NCI-H1694 (cell line): ENCODE measurements at places on chromosomes 11 and 22.

GRCh38 chr22:42865536-42865935 is 8.5 kb upstream of the ARFGAP3 start:
- no peak for DNase-seq

GRCh38 chr11:2235588-2236326 is 34.6 kb downstream of the ASCL2 start:
- DNase-seq, result no peak

- no peak for DNase-seq
Measured at GRCh38 chr11:120079750-120080610, 57.9 kb downstream of the TRIM29 start.

GRCh38 chr22:27258616-27259172 is 542.9 kb downstream of the MN1 start:
- no peak for DNase-seq

DNA sequence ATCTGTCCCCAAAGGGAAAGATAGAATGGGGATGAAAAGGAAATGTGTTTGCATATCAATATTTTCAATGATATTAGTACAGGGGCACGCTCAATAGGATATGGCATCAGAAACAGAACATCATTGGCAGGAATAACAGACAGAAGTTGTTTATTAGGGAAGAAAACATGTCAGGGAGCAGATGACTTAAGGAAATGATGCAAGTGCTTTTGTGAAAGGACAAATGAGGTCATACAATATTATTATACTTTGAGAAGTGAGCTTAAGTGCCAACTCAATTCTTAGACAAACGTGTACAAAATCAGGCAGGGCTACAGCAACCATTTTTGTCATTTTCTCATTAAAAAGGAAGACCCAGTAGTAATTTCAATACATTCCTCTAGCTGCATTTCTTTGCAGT is 388.4 kb downstream of the SOX6 start:
- DNase-seq, result no peak

DNA sequence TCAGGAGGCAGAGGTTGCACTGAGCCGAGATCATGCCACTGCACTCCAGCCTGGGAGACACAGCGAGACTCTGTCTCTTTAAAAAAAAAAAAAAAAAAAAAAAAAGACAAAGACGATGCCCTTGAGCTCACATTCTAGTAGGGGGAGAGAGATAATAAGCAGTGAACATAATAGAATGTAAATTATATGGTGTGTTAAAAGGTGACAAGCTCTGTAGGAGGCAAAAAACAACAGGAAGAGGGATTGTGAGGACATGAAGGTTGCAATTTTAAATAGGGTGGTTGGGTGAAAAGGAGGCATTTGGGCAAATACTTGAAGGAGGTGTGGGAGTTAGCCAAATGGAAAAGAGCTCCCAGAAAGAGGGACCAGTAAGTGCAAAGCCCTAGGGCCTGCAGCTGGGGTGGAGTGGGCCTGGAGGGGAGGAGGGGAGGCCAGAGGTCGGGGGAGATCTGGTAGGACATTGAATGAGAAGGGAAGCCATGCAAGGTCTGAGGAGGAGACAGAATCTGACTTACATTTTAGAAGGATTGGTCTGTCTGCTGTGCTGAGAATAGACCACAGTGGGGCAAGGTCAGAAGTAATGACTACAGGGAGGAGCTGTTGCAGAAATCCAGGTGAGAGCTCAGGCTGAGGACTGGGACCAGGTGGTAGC is 26.6 kb downstream of the P2RY2 start:
- DNase-seq, result no peak

DNA sequence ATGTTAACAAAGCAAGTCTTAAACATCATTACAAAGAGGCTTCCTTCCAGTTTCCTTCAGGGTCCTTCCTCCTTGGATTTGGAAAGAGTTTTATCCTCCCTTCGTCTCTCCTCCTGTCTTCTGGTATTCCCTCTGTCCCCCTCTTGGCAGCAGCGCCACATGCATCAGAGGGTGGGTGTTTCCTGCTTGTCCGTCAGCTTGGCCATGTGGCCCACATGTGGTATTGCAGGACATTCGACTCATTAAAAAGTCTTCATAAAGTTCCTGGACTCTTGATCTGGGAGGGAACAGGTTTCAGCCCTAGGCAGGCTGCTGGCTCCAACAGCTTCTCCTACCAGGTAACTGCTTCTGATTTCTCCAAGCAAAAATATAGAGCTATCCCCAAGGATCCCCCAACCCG is 189.8 kb downstream of the CSNK2A3 start:
- no peak for DNase-seq

- no peak for DNase-seq
Measured at GRCh38 chr11:22769081-22769480, 60.5 kb downstream of the SVIP start.
